Adrenal gland (tissue), 19 donors: ENCODE measurements at places on chromosomes 7 and 10. TPM values are rescaled to one million over a fixed set of nuclear protein-coding genes. Genes with fewer than 3 reads are reported as not detected.

DNA sequence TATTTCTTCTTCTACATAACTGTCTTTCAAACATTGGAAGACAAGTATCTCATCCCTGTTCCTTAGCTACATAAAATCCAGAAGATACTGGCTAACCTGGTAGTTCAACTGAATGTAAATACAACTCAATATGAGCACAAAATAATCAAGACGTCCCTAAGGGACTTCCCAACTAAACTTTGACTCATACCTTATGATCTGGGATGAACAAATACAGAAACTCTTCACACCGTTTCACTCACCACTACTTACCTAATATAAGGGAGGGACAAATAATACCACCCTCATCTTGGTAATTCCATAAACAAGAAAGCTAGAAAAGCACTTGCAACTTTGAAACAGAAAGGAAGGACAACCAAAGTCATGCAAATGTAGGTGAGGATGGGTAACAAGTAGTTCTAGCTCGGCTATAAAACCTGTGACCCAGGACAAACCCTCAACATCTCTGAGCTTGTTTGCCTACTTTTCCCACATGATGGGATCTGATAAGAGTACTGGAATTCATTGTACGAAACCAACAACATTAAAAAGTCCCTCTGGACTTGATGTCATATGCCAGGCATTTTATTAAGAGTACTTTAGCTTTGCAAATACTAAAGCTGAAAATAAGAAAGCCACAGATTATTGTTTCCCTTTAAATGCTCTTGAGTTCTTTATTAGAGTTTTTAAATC, 121.9 kb downstream of the STRA8 start:
- no peak overlapping the region for H3K4me3 ChIP-seq
- DNase-seq, result no peak
- H3K36me3 ChIP-seq, result no peaks in the 10 kb centered on the region
- no peaks in the 10 kb centered on the region for H3K27me3 ChIP-seq
- no peak overlapping the region for H3K27ac ChIP-seq

DNA sequence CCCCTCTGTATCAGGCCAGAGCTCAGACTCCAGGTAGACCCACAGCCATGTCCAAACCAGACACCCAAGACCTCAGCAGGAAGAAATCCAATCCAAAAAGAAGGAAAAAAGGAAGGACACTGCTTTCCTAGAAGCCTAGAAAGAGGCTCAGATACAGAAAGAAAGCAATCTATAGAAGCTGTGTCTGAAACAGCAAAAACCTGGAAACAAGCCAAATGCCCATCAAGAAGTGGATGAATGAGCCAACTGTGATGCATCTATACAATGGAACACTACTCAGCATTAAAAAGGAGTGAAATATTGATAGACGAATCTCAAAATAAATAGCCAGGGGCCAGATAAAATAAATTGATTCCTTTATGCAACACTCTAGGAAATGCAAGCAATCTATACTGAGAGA, 31.6 kb downstream of the GRB10 start:
- DNase-seq, result no peak
- H3K4me3 ChIP-seq, result no peak overlapping the region
- no peaks in the 10 kb centered on the region for H3K27me3 ChIP-seq

- no peak overlapping the region for H3K4me3 ChIP-seq
- H3K27me3 ChIP-seq, result no peaks in the 10 kb centered on the region
- no peak for DNase-seq
These were observed 129.8 kb upstream of the TMEM229A start for GRCh38 chr7:124162667-124163066.

The MMD2 gene
- not detected for total RNA-seq

DNA sequence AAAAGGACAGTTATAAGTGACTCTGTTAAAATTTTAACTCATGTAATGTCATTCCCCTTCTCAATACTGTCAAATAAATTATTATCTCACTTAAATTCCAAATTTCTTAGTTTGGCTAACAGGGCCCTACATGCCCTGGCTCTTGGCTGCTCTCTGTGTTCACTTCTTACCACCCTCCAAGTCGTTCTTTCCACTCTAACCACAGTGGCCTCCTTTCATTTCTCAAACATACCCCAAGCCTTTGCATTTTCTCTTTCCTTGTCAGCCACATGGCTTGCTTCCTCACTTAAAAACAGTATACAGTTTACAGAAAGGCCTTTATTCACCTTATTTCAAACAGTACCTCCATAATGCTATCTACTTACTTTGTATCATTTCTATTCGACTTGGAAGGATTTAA, 737.1 kb upstream of the ZWINT start:
- H3K4me3 ChIP-seq, result no peak overlapping the region
- no peaks in the 10 kb centered on the region for H3K4me1 ChIP-seq
- H3K36me3 ChIP-seq, result no peaks in the 10 kb centered on the region
- no peak for DNase-seq

DNA sequence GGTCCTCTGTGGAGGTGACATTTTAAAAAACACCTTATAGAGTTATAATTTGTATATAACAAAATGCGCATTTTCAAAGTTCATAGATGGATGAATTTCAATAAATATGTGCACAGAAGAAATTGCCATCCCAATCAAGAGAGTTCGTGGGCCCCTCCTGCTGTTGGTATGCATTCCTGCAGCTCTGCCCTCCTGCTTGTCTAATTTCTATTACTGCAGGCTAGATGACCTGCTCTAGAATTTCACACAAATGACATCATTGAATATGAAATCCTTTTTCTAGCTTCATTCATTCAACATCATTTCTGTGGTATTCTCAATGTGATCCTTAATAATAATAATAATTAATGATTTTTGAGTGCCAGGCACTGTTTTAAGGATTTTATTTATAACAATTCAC, 348.2 kb downstream of the SDK1 start:
- no peaks in the 10 kb centered on the region for H3K36me3 ChIP-seq
- no peaks in the 10 kb centered on the region for H3K4me1 ChIP-seq
- H3K4me3 ChIP-seq, result no peak overlapping the region
- no peak overlapping the region for H3K27ac ChIP-seq
- H3K27me3 ChIP-seq, result no peaks in the 10 kb centered on the region
- DNase-seq, result no peak

The KAZALD1 gene
- 2.2 TPM for total RNA-seq

DNA sequence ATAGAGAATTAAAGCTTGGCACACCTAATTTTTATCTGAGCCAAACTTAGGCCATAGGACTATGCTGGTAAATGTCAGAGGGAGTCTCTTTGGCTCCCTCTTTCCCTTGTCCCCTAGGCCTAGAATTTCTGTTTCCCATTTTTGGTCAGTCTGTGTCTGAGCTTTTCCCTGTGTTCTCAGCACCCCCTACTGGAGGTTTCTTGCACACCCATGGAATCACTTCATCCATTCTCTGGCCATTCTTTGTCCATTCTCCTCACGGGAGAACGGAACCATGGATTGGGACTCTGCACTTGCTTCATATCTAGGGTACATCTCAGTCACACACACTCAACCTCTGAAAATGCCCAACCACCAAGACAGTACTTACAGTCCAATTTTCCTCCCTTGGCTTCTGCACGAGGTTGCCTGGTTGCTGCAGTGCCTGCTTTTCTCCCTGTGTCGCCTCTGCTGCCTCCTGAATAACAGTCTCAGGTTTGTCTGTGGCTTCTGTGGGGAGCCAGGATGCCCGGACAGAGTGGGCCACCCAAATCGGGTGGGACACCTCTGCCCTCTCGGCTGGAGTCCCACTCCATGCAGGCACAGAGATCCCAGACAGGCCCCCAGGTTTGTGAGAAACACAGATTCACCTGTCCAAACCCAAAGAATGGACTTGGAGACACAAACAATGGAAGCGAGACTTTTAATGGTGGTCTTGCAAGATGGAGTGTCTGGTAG, 35.1 kb upstream of the DNAH11 start:
- no peaks in the 10 kb centered on the region for H3K27me3 ChIP-seq

The MRLN gene
- not detected for total RNA-seq

GRCh38 chr7:73891178-73891885, 30.4 kb downstream of the TMEM270 start:
- H3K27me3 ChIP-seq, result no peaks in the 10 kb centered on the region
- no peak overlapping the region for H3K4me3 ChIP-seq
- no peaks in the 10 kb centered on the region for H3K36me3 ChIP-seq
- peaks cover 5% of the 10 kb centered on the region for H3K4me1 ChIP-seq
- DNase-seq, result no peak

DNA sequence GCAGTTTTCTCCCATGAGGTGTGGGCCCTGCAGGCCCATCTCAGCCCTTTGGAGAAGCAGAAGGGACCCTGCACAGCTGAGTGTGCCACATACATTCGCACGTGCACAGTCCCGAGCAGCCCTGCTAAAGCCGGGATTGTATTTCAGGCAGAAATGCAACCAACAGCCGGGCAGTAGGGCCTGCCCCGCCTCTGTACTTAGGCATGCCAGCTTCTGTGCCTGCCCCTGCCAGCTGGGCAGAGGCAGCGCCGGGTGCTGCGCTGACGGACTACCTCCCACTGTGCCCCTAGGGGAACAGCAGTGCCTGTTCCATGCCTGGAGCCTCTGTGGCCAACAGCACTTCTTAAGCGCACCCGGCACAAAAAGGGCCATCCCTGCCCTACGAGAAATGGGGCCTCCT, 170.3 kb downstream of the NEURL1 start:
- DNase-seq, result no peak
- no peak overlapping the region for H3K27ac ChIP-seq
- peaks cover 20% of the 10 kb centered on the region for H3K4me1 ChIP-seq
- no peak overlapping the region for H3K4me3 ChIP-seq
- H3K27me3 ChIP-seq, result no peaks in the 10 kb centered on the region
